Pancreas (tissue), 10 donors: ENCODE measurements at places on chromosomes 7 and 10.

DNA sequence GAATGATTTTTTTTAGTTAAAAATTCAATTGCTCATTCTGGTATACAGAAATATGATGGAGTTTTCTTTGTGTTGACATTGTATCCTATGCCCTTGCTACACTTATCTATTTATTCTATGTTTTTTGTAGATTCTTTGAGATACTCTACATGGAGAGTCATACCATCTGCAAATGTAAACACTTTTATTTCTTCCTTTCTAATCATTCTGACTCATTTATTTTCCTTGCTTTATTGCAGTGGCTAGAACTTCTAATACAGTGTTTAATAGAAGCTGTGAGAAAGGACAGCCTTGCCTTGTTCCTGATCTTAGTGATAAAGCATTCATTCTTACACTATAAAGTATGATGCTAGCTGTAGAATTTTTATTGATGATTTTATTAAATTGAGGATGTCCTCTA lies 9.9 kb upstream of the IGFBP3 start:
- DNase-seq = no peak
- H3K27ac ChIP-seq = no peak overlapping the region
- H3K4me3 ChIP-seq = no peak overlapping the region

- no peaks in the 10 kb centered on the region for H3K27me3 ChIP-seq
- DNase-seq = no peak
- H3K27ac ChIP-seq = no peak overlapping the region
- H3K36me3 ChIP-seq = no peaks in the 10 kb centered on the region
- no peak overlapping the region for H3K4me3 ChIP-seq
- H3K4me1 ChIP-seq = no peaks in the 10 kb centered on the region
These were observed 311.0 kb downstream of the GPAM start for GRCh38 chr10:111872591-111872990.

DNA sequence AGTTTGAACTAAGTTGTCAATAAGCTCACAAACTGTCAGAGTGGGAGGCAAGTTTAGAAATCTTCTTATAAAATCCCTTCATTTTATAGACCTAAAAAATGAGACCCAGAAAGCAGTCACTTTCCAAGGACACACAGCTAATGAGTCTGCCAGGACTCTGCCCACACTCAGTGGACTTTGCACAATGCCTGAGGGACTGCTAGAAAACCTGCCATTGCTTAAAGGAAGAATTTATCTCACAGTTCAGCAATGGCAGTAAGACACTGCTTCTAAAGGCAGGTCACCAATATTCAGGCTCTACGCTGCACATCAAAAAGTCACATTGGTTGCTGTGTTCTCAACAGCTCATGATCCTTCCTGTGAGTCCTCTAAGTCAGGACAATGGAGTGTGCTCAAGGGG lies 698.1 kb downstream of the GRID1 start:
- DNase-seq = no peak
- H3K36me3 ChIP-seq = no peaks in the 10 kb centered on the region
- H3K4me1 ChIP-seq = no peaks in the 10 kb centered on the region
- H3K4me3 ChIP-seq = no peak overlapping the region

DNA sequence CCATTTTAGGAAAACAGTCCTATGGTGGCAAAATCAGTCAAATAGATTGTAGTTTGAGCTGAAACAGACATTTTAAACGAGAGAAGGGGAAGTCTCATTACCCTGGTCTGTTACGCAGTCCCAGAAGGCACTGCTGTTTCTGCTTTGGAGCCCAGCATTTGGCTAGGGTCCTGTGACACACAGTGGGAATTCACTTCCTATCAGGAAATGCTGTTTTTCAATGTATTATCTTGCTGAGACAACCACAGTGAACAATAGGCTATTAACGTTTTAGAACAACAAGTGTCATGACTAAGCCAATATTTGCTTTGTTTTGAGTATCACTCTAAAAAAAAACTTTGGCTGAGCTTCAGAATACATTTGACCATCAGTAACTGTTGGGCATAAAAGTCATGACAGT lies 74.1 kb downstream of the ADD3 start:
- H3K4me1 ChIP-seq = peaks cover 35% of the 10 kb centered on the region
- no peak overlapping the region for H3K27ac ChIP-seq
- H3K27me3 ChIP-seq = no peaks in the 10 kb centered on the region
- no peak overlapping the region for H3K4me3 ChIP-seq
- no peaks in the 10 kb centered on the region for H3K36me3 ChIP-seq

GRCh38 chr7:128904381-128905197 lies 5.9 kb downstream of the KCP start:
- H3K4me1 ChIP-seq = no peaks in the 10 kb centered on the region
- no peak overlapping the region for H3K27ac ChIP-seq
- no peak overlapping the region for H3K4me3 ChIP-seq
- no peak for DNase-seq
- H3K27me3 ChIP-seq = no peaks in the 10 kb centered on the region

DNA sequence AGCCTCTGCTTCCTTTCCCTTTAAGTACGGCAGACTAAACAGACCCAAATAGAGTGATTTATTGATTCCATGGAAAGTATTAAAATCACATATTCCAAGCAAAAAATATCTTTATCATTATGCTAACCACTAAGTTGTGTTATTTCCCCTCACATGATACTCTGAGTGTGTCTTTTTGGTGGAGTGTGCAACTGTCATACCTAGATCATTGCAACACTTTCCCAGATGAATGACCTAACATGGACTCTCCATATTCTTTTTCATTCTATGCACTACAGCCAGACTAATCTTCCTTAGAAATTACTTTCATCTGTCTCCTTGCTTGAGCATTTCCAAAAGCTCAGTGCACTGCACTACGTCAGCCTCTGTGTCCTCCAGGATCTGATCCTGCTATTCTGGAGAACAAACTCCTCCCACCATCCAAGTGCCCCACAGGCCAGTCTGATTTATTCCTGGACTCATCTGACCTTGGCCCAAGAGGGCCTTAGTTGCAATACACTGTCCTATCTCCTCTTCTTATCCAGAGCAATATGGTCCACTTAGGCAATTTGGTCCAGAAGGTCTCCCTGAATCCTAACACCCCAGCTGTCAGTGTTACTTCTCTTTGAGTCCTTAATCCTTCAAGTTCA lies 263.3 kb upstream of the KLF6 start:
- H3K27me3 ChIP-seq = no peaks in the 10 kb centered on the region
- H3K27ac ChIP-seq = no peak overlapping the region
- DNase-seq = no peak
- no peaks in the 10 kb centered on the region for H3K4me1 ChIP-seq
- no peak overlapping the region for H3K4me3 ChIP-seq
- H3K36me3 ChIP-seq = no peaks in the 10 kb centered on the region

GRCh38 chr10:88553116-88553752 lies 29.9 kb downstream of the RNLS start:
- no peaks in the 10 kb centered on the region for H3K36me3 ChIP-seq
- H3K4me1 ChIP-seq = no peaks in the 10 kb centered on the region
- H3K27me3 ChIP-seq = no peaks in the 10 kb centered on the region
- DNase-seq = no peak
- no peak overlapping the region for H3K4me3 ChIP-seq

DNA sequence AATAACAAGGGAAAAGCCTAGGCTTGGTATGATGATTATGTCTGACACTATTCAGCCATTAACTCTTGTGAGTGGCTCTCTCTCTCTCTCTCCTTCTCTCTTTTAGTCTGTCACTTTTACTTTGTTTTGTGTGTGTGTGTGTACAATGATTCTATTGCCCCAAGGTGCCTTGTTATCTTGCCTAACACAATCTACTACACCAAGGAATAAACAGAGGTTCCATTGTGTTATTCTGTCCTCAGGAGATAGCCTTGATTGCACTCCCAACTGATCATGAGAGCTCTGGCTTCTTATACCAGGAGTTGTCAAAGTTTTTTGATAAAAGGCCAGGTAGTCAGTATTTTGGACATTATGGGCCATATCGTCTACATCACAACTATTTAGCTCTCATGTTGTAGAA lies 123.4 kb upstream of the CALCR start:
- H3K4me3 ChIP-seq = no peak overlapping the region
- H3K27me3 ChIP-seq = no peaks in the 10 kb centered on the region
- no peak for DNase-seq
- H3K4me1 ChIP-seq = no peaks in the 10 kb centered on the region
- no peak overlapping the region for H3K27ac ChIP-seq

DNA sequence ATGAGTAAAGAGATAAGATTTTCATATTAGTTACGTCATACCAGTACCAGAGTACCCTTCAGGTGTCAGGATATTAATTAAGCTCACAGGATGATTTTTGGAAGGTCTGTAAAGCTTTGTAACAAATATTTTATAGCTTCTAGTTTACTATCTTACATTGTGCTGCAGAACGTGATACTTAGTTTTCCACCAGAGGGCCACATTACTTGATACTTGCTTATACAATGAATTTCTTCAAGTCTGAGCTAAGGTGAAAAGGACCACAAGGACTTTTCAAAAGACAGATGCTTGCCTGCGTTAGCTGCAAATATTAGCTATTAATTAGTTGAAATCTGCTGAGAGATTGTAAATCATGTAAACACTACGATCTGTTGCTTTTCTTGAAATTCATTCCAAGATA lies 12.2 kb downstream of the FOXP2 start:
- no peaks in the 10 kb centered on the region for H3K4me1 ChIP-seq
- H3K4me3 ChIP-seq = no peak overlapping the region

GRCh38 chr10:9451211-9451773 lies 1396.8 kb downstream of the GATA3 start:
- H3K4me1 ChIP-seq = no peaks in the 10 kb centered on the region
- H3K4me3 ChIP-seq = no peak overlapping the region
- peaks cover 3% of the 10 kb centered on the region for H3K27me3 ChIP-seq
- no peaks in the 10 kb centered on the region for H3K36me3 ChIP-seq
- DNase-seq = no peak

- H3K27ac ChIP-seq = no peak overlapping the region
- H3K4me1 ChIP-seq = peaks cover 7% of the 10 kb centered on the region
- H3K4me3 ChIP-seq = no peak overlapping the region
- no peaks in the 10 kb centered on the region for H3K27me3 ChIP-seq
These were observed 81.8 kb upstream of the SFMBT2 start for GRCh38 chr10:7492660-7493046.

DNA sequence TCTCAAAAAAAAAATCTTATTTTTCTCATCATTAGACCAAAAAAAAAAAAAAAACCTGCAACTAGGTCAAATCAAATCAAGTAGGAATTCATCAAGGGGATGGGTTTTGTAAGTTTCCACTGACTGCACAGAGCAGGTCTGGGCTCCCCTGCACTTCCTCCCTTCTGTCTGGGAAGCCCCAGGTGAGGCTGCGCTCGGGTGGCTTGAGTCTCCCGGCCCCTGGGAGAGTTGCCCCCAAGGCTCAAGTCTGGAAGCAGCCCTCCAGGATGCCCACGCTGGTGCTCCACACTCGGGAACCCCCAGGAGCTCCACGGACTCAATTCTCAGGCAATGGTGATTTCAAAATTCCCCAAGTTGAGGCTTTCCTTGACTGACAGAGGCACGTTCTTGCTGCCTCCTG lies 41.7 kb upstream of the RBM33 start:
- peaks cover 7% of the 10 kb centered on the region for H3K4me1 ChIP-seq
- H3K4me3 ChIP-seq = no peak overlapping the region
- no peak overlapping the region for H3K27ac ChIP-seq
- no peak for DNase-seq
- no peaks in the 10 kb centered on the region for H3K27me3 ChIP-seq
- H3K36me3 ChIP-seq = no peaks in the 10 kb centered on the region

- H3K36me3 ChIP-seq = no peaks in the 10 kb centered on the region
- H3K27ac ChIP-seq = no peak overlapping the region
- no peaks in the 10 kb centered on the region for H3K27me3 ChIP-seq
- H3K4me1 ChIP-seq = no peaks in the 10 kb centered on the region
- no peak overlapping the region for H3K4me3 ChIP-seq
- DNase-seq = no peak
These were observed 76.4 kb downstream of the MAGI2 start for GRCh38 chr7:79377097-79377496.

- H3K4me3 ChIP-seq = peak overlapping the region; percentile 92
- peaks cover 42% of the 10 kb centered on the region for H3K4me1 ChIP-seq
- no peaks in the 10 kb centered on the region for H3K27me3 ChIP-seq
- peak overlapping the region; percentile 73 for H3K27ac ChIP-seq
- H3K36me3 ChIP-seq = no peaks in the 10 kb centered on the region
These were observed 420 bp upstream of the MINPP1 start for GRCh38 chr10:87504307-87504639.

GRCh38 chr7:130162196-130162595 lies 43.0 kb downstream of the TMEM209 start:
- H3K27ac ChIP-seq = no peak overlapping the region
- no peaks in the 10 kb centered on the region for H3K27me3 ChIP-seq
- DNase-seq = no peak
- H3K4me1 ChIP-seq = no peaks in the 10 kb centered on the region

DNA sequence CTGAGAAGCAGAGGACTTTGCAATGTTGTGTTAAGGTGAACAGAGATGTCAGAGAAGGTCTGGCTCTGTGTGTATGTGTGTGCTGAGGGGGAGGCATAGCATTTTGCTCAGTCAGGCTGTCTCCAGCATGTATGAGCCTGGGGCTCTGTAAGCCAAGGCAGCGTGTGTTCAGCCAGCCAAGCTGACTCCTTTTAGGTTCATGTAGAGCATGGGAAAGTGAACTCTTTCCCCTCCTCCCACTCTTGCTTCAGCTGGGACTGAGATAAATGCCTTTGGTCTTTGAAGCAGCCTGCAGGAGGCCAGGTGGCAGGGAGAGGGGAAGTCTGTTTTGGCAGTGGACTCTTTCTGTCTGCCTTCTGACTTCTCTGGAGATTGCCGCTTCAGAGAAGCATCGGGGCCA lies 3.8 kb downstream of the SFXN2 start:
- H3K4me1 ChIP-seq = peaks cover 10% of the 10 kb centered on the region
- H3K4me3 ChIP-seq = no peak overlapping the region
- H3K36me3 ChIP-seq = no peaks in the 10 kb centered on the region
- H3K27me3 ChIP-seq = no peaks in the 10 kb centered on the region

DNA sequence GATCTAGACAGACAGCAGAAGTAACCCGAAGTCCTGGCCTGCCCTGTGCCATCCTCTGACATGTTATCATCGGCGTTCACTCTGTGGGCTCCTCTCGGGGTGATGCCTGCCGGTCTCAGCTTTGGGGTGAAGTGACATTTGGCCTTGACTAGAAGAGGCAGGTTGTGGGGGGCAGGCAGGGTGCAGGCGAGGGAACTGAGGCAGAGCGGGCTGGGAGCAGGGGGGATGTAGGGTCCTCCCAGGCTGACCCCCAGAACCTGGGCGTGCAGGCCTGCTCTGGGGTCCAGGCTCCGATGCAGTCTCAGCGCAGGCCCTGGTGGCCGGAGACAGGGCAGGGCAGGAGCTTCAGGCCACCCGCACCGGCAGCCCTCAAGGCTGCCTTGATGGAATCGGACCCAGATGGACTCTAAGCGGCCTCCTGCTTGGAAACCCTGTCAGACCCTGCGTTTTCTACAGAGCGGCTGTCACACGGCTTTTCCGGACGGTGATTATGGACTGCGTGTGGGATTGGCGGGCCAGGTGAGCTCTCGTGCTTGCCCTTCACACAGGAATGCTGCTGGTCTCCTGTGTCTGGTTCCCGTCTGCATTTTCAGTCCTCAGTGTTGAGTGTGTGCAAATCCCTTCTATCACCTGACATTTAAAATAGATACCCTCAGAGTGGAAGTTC lies 842 bp upstream of the JAKMIP3 start:
- DNase-seq = no peak
- H3K36me3 ChIP-seq = no peaks in the 10 kb centered on the region
- H3K27ac ChIP-seq = no peak overlapping the region

DNA sequence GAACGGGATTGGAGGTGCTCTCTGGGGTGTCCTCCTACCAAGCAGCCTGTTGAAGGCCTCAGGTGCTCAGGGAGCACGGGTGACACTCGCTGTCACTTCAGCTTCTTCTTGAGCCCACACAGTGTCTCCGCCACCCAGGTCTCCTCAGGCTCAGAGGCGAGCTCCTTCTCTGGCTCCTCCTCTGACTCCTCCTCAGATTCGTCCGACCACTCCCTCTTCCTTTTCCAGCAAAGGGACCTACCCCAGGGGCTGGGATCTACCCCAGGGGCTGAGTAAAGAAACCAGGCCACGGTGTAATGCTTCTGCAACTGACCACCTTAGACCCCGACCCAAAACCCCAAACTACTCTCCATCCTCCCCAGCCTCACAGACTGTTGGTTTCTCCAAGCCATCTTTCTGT lies 9.2 kb upstream of the RBAK start:
- no peak for DNase-seq
- H3K27me3 ChIP-seq = no peaks in the 10 kb centered on the region
- H3K4me1 ChIP-seq = no peaks in the 10 kb centered on the region
